ENCODE measurements at places on chromosomes 7 and 10.

- DNase-seq = peak; percentile 72
Measured at GRCh38 chr7:18352339-18353255, 143.0 kb upstream of the HDAC9 start.

- no peak for DNase-seq
Measured at GRCh38 chr10:59586407-59586891, 123.2 kb downstream of the SLC16A9 start.

DNA sequence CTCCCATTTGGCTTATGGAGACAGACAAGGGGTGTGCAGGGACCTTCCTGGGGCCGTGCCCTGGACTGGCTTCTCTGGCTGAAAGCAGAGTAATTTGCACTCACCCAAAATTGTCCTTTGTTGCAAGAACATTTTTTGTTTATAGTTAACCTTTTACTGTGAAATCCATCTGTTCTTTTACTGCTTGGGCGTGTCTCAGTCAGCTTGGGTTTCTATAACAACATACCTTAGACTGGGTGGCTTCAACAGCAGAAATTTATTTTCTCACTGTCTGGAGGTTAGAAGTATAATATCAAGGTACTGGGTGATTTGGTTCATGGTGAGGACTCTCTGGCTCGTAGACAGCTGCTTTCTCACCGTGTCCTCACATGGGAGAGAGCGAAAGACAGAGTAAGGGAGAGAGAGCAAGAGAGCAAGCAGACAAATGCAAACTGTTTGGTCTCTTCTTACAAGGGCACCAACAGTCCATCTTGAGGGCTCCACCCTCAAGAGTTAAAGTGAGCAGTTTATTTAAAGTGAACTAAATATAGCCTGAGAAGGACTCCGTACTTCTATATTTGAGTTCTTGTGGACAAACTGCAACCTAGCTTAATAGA lies 131.0 kb upstream of the NPY start:
- no peak for DNase-seq

GRCh38 chr10:47299611-47300428 lies at the start of gene GDF10:
Gene GDF10, plus strand, starts transcription at chr10:47300197. Its CDS starts 455 bp downstream, at chr10:47300652.
- DNase-seq = no peak

DNA sequence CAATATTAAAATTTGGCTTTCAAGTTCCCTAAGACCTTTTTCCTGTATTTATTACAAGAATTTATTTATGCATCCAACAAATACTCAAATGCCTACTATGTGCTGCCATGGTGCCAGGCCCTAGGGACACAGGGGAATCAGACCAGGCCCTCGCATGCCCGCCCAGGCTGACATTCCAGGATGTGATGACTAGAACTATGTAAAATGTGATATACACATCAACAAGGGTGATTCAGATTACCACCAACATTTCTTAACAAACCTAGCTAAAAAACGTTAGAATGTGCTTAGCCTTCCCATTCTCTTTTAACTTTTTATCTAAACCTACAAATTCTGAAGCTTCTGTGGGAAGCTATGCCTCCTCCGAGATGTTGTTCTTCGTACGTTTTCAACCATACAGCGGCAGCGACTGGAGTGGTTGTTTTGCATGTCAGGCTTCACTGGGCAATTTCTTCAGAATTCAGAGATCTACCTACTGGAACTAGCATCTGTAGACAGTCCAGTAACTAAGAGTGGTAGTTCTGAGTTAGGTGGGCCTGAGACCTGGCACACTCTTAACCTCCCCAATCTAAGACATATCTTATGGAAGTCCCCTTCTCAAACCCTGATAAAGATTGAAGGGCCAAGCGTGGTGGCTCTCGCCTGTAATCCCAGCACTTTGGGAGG lies 22.1 kb downstream of the GNA12 start:
- peak; percentile 33 for DNase-seq
